NCI-H510A treated with DMSO at 0.1 percent for 48 hours (cell line): ENCODE measurements at places on chromosomes 7 and 10.

DNA sequence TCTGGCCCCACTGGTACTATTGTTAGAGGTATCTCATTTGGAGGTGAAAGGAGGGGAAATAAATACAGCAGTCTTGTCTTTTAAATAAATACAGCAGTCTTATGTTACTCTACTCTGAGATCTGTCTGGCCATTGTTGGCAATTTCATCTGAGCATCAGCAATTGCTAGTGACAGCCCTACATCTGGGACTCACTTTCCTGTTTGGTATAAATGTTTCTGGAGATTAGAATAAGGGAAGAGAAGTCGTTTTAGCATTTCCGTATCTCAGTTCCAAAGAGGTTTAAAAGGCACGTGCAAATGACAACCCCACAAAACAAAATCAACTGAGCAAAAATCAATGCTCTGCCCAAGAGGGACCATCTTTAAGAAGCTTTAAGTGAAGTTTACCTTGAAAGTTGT lies 18.1 kb upstream of the CNNM2 start:
- DNase-seq = no peak

DNA sequence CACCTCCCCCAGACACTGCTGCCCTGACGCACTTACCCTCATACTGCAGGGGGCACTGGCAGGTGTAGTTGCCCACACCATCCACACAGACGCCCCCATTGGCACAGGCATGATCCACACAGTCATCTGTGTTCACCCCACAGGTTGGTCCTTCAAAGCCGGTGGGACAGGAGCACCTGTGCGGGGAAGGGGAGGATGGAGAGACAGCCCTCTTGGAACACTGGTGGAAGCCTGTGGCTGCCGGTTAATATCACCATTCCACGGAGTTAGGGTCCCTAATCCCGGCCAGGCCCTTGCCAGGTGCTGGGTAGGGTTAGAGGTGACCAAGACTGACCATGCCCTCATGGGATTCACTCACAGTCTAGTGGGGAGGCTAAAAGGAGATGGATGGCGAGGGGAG lies 171.8 kb downstream of the SLIT1 start:
- DNase-seq = no peak

DNA sequence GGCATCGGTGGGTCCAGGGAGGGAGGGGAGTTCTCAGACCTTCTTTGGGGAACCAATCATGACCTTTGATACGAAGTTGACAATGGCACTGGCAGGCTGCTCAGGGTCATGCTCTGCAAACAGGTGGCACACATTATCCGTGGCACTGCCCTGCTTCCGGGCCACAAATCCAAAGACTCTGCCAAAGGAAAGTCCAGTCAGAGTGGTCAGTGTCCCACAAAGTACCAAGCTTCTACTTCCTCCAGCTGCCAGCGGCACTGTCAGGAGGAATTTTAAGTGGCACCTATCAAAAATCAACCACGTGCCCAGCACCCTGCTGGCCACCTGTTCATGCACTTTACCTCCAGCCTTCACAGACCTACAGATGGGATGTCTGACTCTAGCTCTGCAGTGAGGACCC lies 303.9 kb downstream of the TNS3 start:
- no peak for DNase-seq

GRCh38 chr7:148472406-148472805 lies 118.2 kb upstream of the C7orf33 start:
- no peak for DNase-seq

DNA sequence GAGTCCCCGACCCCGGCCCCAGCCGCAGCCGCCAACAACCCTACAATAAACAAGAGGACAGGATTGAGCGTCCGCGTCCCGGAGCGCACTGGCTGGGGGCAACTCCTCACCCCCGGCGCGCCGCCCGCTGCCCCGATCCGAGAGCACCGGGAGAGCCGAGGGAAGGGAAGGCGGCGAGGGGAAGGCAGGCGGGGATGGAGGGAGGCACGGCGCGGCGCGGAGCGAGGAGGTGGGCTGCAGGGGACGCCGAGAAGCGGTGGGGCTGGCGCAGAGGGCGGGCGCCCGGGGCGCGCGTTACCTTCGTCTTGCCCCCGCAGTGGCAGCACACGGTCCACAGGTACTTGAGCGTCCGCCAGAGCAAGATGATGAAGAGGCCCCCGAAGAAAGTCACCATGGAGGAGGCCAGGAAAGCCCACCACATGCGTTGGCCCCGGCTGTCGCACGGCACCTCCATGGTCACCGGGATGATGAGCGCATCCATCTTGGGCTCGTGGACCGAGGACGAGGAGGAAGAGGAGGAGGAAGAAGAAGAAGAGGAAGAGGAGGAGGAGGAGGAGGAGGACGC lies 559 bp downstream of the KCNMA1 start:
- peak; percentile 46 for DNase-seq

- no peak for DNase-seq
These were observed 56.7 kb downstream of the OSBPL3 start for GRCh38 chr7:24923172-24923865.

DNA sequence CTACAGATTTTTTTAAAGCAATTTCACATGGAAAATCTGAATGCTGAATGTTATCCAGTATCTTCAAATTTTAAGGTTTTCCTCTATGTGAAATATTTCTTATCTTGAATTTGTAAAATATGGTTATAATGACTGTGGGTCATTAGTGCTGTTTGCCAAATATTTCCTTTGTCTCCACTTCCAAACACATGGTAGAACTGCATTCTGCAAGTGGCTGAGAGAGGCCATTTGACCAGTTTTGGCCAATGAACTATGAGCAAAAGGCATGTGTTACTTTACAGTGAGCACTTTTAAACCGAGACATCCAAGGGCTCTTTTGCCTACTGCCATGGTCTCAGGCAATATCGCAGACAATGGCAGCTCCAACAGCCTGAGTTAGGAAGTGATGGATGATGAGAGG lies 117.2 kb upstream of the RSU1 start:
- no peak for DNase-seq

DNA sequence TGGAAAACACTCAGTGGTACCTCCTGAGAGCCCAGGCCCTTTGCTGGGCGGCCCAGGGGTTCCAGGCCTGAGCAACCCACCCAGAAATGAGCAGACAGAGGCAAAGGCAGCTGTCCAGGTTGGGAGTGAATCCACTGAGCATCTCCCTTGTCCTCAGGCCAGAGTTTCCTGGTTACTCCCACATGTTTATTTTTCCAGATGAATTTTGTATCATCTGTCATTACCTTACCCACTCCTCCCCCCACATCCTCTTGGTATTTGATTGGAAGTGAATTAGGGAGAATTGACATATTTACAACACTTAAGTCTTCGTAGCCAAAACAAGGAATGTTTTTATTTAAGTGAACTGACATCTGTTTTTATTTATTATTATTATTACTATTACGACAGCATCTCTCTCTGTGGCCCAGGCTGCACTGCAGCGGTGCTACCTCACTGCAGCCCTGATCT lies 13.2 kb upstream of the LMBR1 start:
- no peak for DNase-seq

DNA sequence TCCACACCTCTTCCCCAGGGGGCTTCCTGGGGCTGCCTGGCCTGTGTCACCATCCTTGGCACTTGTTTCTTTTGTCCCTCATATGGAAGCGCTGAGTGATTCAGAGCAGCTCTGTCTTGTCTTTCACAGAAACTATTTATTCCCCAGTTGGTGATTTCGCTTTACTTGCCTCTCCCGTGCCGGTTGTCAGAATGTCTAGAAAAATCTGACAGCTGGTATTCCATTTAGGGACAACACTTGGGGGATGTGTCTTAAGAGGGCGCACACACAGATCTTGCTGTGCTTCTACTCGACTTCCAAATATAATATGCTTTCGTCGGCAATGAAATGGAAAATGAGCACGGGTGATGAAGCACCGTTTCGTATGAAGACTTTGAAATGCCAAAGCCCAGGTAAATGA lies 611.8 kb downstream of the CALN1 start:
- no peak for DNase-seq
